ENCODE measurements at places on chromosomes 6 and 20.

- DNase-seq, result no peak
Measured at GRCh38 chr20:32607727-32608663, 22.9 kb upstream of the NOL4L start.

- DNase-seq, result no peak
Measured at GRCh38 chr20:23081263-23081819, 4.8 kb downstream of the CD93 start.

GRCh38 chr6:71396410-71396801 is 107.8 kb downstream of the OGFRL1 start:
- no peak for DNase-seq

GRCh38 chr6:142773859-142774648 is 170.9 kb downstream of the HIVEP2 start:
- no peak for DNase-seq

- no peak for DNase-seq
Measured at GRCh38 chr6:21123507-21124436, 469.8 kb upstream of the SOX4 start.

DNA sequence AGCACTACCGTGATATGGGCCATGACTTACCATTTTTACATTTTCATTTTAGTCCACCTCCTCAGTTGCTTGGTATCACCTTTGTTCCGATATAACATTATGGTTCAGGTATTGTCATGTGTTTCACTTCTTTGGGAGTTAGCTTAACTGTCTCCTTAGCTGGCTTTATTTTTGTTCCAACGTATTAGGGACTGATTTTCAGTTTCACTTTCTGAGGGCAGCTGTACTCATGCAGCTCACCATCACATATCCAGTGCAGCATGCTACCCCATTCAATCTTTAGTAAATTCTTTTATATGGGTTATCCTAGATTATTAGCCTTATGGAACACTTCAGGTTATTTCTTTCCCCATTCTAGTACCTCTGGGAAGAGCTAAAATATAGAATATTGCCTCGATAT is 362.2 kb upstream of the IRAK1BP1 start:
- no peak for DNase-seq

DNA sequence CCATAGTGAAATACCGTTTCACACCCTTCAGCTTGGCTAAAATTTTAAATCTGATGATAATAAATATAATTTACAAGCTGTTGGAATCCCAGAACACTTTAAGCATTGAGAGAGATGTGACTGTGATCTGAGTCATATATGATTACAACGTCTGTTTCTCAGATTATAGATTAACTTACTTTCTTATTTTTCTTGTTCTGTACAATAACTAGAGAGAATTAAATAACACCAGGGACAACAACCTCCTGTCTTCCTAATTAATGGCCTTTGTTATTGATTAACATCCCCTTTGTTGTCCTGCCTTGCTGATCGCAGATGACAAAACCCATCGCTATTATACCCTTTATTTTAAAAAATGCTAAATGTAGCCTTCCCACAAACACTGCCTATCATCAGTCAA is 87.8 kb upstream of the EZR start:
- no peak for DNase-seq

Measured in activated CD8-positive, alpha-beta memory T cell treated with anti-CD3 and anti-CD28 coated beads for 1 hour (primary cell).